ENCODE measurements at places on chromosomes 5 and 9.

- DNase-seq, result no peak
These were observed 69.8 kb downstream of the KDM4C start for GRCh38 chr9:6827439-6828145.

DNA sequence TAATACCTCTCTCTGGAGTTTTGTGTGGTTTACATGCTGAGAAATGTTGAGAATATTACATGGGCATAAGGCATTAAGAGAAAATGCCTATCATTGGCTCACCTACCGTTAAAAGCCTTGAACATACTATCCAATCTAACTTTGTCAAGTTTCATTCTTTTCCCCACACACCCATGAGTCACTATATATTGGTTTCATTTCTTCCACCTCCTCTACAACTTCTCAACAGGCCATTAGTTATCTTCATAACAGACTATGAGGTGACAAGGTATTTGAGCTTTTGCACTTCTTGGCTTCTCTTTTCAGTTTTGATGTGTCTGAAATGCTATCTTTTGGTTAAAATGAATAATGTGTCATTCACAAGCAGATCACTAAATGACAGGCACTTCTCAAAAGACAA is 288.0 kb downstream of the KCNN2 start:
- DNase-seq, result no peak

DNA sequence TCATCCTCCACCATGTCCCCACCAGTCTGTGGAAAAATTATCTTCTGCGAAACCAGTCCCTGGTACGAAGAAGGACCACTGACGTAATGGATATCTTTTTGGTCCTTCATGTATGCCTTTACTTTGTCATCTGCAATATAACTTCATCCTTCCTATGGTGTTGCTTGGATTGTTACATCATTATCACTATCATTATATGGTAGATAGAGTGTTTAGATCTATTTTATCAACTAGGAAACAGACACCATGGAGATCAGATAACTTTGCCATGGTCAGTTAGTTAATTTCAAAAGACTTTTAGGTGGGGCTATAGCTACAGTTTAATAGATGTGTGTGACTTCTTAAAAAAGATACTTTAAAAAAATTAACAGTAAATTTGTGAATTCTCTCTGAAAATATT is 23.8 kb upstream of the CAMLG start:
- DNase-seq, result no peak

GRCh38 chr9:129170229-129170628 is 7.8 kb downstream of the IER5L start:
- DNase-seq, result no peak

DNA sequence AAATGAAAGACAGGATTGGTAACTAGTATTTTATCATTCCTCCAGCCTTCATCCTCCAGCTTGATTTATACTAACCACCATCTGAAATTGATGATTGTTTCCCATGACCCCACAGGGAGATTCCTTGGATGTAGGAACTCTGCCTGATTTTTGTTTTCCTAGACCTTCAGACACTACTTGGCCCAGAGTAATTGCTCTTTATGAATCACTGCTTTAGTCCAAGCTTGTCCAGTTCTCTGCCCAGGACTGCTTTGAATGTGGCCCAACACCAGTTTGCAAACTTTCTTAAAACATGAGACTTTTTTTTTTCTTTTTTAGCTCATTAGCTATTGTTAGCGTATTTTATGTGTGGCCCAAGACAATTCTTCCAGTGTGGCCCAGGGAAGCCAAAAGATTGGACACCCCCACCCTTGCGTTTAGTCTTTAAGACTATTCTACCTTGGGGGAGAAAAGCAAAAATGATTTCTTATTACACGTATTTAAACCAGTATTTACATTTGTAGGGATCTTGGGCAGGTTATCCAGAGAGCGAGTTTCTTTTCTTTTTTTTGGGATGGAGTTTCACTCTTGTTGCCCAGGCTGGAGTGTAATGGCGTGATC is 18.4 kb downstream of the BASP1 start:
- no peak for DNase-seq

Data from T1000 (cell line).